ENCODE measurements at places on chromosomes 2 and 18.

- DNase-seq: no peak
Observed at GRCh38 chr2:231634951-231635875, 42.5 kb downstream of the TEX44 start.

GRCh38 chr2:186925514-186925913 lies 76.5 kb upstream of the ZSWIM2 start:
- DNase-seq: no peak

DNA sequence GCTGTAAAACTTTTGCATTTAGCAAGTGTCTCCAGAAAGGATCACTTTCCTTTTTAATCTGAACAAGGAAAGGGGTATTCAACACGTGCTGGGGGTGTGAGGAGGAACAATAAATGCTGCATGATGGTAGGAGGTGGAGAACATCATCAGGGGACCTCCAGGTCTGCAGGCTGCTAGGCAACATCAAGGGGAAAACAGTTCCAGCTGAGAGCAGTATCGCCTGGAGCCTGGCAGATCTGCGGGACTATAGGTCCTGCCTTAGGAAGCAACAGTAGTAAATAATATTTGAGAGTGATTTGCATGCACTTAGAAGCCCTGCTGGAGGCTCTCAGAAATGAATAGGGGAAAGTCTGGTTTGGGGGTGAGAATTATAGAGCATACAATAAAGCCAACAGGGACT lies 175.6 kb downstream of the SUCLG1 start:
- no peak for DNase-seq

GRCh38 chr2:113895819-113896563 lies 6.1 kb downstream of the ACTR3 start:
- DNase-seq: no peak

DNA sequence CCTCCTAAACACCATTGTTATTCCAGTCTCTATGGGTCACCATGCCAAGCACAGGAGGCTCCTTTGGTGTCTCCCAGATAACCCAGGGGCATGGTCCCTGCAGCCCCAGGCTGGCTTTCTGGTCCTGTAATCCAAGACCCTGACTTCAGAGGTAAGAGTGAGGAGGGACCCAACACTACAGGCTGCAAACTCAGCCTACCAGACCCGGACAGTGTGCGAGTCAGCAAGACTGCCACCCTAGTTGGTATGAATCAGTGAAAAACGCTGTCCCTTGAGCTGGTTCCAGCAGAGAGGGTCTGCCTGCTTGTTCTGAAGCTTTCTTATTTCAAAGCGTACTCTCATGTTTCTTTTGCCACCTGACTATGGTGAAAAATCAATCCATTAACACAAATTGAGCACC lies 47.6 kb upstream of the ZFP36L2 start:
- DNase-seq: no peak

Data from stimulated activated CD4-positive, alpha-beta T cell treated with anti-CD3 and anti-CD28 coated beads, Interleukin-4, amount 100 ng/mL, for 4 hours (primary cell).